GM04504 (cell line): ENCODE measurements at places on chromosomes 2 and 18.

DNA sequence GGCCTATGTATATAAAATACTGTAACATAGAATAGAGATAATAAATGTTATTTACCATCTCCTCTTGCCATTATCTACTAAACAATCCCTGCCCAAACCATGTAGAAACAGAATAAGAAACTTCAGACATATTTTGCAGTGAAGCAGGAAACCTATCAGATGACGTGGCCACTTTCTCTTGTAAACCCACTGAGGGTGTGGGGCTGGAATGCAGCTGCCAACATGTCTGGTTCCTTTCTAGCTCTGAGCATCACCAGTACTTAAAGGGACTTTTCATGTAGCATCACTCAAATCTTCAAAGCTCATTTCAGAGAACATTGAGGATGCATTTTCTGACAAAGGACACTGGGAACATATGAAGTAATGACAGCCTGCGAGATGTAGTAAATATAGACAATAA lies 251.8 kb downstream of the LPIN1 start:
- no peak for DNase-seq

GRCh38 chr2:84495539-84496146 lies 20.7 kb upstream of the DNAH6 start:
- no peak for DNase-seq

DNA sequence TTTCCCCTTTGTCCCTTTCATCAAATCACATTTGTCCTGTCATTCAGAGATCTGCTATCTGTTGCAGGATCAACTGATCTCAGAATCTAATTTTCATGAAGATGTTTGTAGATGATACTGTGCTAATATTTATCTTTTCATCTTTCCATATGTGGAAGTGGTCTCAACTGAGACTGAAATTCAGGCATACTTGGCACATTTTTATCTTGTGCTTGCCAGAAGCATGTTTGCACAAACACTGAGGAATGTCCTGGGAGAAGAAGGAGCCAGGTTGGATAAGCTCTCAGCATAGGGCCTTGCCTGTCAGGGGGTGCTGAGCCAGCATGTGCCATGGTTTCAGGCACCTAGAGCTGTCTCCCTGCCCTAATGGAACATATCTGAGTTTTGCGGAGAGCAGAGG lies 24.5 kb upstream of the MMADHC start:
- no peak for DNase-seq

- no peak for DNase-seq
Measured at GRCh38 chr2:79665091-79665490, 152.2 kb downstream of the CTNNA2 start.

- no peak for DNase-seq
Measured at GRCh38 chr2:43905371-43905803, 66.6 kb downstream of the ABCG8 start.

DNA sequence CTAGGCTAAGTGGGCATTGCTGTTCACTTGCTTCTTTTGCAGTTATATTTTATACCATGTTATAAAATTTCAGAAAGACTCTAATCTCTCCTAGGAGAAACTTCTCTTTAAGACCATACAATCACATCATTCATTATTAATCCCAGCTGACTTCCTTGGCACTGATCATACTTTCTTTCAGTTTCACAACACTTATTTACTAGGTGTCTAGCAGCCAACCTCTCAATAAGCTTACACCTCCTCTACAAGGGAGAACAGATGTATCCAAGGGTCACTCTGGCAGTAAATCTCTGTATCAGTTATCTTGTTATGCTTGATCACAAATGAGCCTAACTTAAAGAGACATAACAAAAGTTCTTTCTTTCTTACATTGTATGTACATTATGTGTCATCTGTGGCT lies 69.8 kb upstream of the EPB41L5 start:
- no peak for DNase-seq
